ENCODE measurements at places on chromosomes 2 and 18. TPM values are rescaled to one million over a fixed set of nuclear protein-coding genes. Genes with fewer than 3 reads are reported as not detected.

The NTSR2 gene
- total RNA-seq: not detected

The RPRM gene
- not detected for total RNA-seq

The APOB gene
- total RNA-seq: not detected

The NCKAP5 gene
- total RNA-seq: not detected

The KCNJ3 gene
- not detected for total RNA-seq

The LIPG gene
- not detected for total RNA-seq

- no peak overlapping the region for H3K4me3 ChIP-seq
- no peak overlapping the region for H3K27ac ChIP-seq
- no peaks in the 10 kb centered on the region for H3K27me3 ChIP-seq
- H3K36me3 ChIP-seq: no peaks in the 10 kb centered on the region
- no peaks in the 10 kb centered on the region for H3K4me1 ChIP-seq
Observed at GRCh38 chr18:40739029-40739428, 1216.0 kb upstream of the PIK3C3 start.

DNA sequence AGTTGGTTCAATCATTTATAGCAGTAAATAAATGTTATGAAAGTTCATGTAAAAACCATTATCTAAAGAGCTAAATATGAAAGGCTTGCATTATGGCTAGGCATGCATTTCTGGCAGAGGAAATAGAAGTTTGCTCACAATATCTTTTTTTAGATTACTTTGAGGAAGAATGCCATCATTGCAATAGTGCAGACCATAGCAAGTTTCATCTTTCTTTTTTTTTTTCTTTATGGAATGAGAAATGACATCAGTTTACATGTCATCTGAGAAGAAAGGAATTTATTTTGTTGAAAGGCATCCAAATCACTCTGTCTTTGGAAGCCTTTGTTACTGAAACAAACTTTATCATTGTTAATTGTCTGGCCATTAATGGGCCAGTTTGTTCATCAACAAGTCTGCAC, 74.5 kb upstream of the NCKAP5 start:
- no peaks in the 10 kb centered on the region for H3K27me3 ChIP-seq
- DNase-seq: no peak
- no peaks in the 10 kb centered on the region for H3K36me3 ChIP-seq
- no peak overlapping the region for H3K27ac ChIP-seq
- H3K4me1 ChIP-seq: no peaks in the 10 kb centered on the region

GRCh38 chr2:114940785-114941458, 498.5 kb downstream of the DPP10 start:
- no peak overlapping the region for H3K27ac ChIP-seq
- H3K4me3 ChIP-seq: no peak overlapping the region
- no peaks in the 10 kb centered on the region for H3K36me3 ChIP-seq
- H3K4me1 ChIP-seq: no peaks in the 10 kb centered on the region

GRCh38 chr2:120599656-120600055, 136.0 kb upstream of the GLI2 start:
- no peaks in the 10 kb centered on the region for H3K4me1 ChIP-seq
- no peak overlapping the region for H3K27ac ChIP-seq
- H3K36me3 ChIP-seq: no peaks in the 10 kb centered on the region
- H3K4me3 ChIP-seq: no peak overlapping the region
- H3K27me3 ChIP-seq: no peaks in the 10 kb centered on the region

GRCh38 chr2:27050281-27050995, 1.0 kb upstream of the AGBL5 start:
- H3K4me1 ChIP-seq: peaks cover 14% of the 10 kb centered on the region
- peak overlapping the region; percentile 78 for H3K27ac ChIP-seq
- H3K36me3 ChIP-seq: peaks cover 5% of the 10 kb centered on the region
- peak; percentile 94 for DNase-seq
- peak overlapping the region; percentile 89 for H3K4me3 ChIP-seq

DNA sequence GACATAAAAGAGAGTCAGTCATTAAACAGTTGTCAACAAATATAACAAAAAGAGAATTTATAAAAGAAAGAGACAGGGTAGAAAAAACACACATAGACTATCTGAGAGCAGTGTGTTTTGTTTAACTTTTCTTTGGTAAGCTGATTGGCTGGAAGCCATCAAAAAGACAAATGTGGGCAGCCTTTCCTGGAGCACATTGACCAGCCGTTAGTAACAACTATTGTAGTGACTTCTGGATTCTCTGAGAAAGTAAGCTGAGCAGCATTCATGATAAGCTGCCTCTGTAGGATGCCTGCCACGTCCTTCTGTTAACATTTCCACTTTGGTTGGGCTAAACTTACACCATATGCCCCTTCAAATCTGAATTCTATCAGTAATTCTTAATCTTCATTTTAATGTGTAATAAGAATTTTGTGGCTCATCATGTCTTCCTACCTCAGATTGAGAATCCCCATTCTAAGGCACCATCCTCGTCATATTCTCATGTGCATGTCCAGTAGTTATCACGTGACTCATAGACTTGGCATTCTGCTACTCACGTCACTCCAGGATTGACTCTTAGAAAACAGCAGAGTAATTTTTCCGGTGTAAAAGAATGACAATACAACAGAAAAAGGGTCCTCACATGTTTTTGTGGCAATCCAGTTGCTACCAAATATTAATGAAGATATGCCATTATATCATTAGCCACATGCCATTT, 43.4 kb upstream of the DNAJC10 start:
- H3K4me3 ChIP-seq: no peak overlapping the region
- no peaks in the 10 kb centered on the region for H3K4me1 ChIP-seq
- no peak overlapping the region for H3K27ac ChIP-seq
- DNase-seq: no peak
- no peaks in the 10 kb centered on the region for H3K36me3 ChIP-seq

DNA sequence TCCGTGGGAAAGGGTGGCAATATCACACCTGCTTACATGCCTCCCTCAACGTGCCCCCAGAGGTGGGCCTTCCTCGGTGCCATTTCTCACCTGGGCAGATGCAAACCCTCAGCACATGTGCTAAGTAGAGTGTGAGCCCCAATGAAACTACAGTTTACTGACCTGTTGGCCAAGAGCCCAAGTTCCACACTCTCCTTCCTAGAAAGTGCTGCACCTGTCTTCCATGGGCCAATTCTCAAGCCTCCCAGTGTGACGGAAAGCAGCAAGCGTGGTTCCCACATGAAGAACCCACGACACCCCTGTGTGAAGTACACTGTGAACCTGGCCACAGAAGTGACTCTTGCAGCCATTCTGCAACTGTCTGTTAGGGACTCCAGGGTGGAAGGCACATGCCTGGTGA, 73.7 kb downstream of the UXS1 start:
- no peak overlapping the region for H3K4me3 ChIP-seq
- DNase-seq: no peak
- H3K36me3 ChIP-seq: peaks cover 62% of the 10 kb centered on the region
- no peak overlapping the region for H3K27ac ChIP-seq
- peaks cover 6% of the 10 kb centered on the region for H3K4me1 ChIP-seq

DNA sequence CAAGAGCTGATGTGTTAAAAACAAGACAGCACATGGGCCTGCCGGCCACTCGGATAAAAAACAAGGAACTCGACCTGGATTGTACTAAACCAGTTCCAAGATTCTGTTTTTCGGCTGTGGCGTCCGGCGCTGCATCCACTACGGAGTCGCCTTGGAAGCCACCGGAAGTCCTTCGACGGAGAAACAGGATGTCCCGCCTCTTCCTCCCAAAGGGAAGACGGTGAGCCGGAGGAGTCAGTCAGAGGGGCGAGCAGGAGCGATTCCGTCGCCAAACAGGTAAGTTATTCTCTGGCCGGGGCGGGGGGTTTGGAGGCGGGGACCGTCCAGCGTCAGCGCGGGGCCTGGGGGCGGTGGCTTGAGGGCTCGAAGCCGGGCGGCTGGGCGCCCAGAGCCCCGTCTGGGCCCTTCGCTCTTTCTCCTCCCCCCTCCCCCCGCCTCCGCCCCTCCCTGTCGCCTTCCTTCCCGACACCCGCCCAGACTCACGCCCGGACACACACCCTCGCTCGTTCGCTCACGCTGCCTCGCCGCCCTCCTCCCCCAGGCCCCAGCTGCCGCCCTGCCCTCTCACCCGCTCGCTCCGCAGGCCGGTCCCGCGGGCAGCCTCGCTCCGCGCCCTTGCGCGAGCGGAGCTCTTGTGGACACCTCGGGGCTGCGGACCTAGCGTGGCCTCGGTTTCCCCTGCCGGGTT, at the start of gene ZNF407:
Gene ZNF407 (plus strand): TSS at position 209 of the 688 bp plus-strand sequence. CDS start 33,150 bp downstream, outside the sequence.
- H3K27me3 ChIP-seq: no peaks in the 10 kb centered on the region
- peak; percentile 94 for DNase-seq
- H3K36me3 ChIP-seq: peaks cover 7% of the 10 kb centered on the region
- H3K4me3 ChIP-seq: peak within 1 kb of the TSS; percentile 98
- peak within 1 kb of the TSS; percentile 93 for H3K27ac ChIP-seq

- no peak overlapping the region for H3K4me3 ChIP-seq
- H3K36me3 ChIP-seq: no peaks in the 10 kb centered on the region
- no peak for DNase-seq
Observed at GRCh38 chr2:153043385-153043784, 325.0 kb downstream of the ARL6IP6 start.

DNA sequence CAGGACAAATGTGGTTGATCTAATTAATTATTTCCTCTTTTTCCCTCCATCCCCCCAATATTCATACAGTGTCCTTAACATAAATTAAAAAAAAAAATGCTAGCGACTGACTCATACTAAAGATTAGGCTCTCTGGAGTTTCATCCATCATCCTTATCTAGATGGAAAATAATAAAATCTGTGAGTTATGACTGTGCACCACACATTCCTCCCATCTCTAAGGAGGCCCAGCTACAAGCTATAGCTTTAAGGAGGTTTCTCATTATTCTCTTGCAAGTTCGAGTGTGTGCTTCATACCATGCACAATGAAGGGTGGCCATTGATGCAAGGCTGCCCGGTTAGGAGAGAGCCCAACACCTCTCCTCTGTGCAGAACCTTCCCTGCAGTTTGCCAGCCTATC, 77.3 kb downstream of the XDH start:
- no peak overlapping the region for H3K4me3 ChIP-seq
- H3K36me3 ChIP-seq: no peaks in the 10 kb centered on the region
- H3K27ac ChIP-seq: no peak overlapping the region
- H3K27me3 ChIP-seq: no peaks in the 10 kb centered on the region
- no peaks in the 10 kb centered on the region for H3K4me1 ChIP-seq

- no peak overlapping the region for H3K4me3 ChIP-seq
- H3K27ac ChIP-seq: no peak overlapping the region
- no peaks in the 10 kb centered on the region for H3K4me1 ChIP-seq
- H3K36me3 ChIP-seq: no peaks in the 10 kb centered on the region
- DNase-seq: no peak
Observed at GRCh38 chr2:157508676-157509075, 64.8 kb upstream of the CYTIP start.
